ENCODE measurements at places on chromosomes 2 and 18.

GRCh38 chr2:217431577-217432269, 571.1 kb downstream of the TNS1 start:
- DNase-seq = no peak

DNA sequence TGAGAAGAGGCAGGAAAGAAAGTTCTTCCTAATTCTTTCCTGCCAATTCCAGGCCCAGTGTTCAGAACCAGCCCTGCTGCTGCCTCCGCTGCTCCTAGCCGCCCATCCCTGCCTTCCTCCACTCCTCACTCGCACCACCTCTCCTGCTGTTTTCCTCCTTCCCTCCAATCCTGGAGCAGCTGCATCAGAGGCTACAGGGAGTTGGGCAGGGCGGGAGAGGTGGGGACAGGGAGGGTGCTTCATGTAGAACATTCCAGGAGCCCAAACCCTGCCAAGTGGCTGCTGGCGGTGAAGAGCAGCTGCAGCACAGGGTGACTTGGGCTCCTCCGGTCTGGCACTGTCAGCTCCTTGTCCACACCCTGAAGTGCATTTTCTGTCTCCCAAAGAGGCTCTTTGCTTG, 176.3 kb downstream of the TNS1 start:
- DNase-seq = no peak

GRCh38 chr2:198188982-198189381, 384.6 kb downstream of the PLCL1 start:
- no peak for DNase-seq

DNA sequence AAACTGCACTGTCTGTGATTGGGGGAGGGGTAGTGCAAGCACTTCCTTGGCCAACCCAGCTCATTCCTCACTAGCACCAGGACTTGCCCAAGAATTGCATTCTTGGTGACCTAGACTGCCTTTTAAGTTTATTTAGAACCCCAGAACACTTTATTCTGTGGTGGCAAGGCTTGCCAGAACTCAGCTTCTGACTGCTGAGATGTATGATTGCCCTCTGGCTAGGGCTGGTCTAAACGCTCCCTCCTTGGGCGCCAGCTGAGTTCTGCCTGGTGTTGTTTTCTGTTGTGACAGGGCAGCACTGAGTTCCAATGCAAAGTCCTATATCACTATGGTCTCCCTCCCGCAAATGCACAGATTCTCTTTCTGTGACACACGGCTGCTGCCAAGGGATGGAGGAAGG, 247.7 kb downstream of the ZNF385B start:
- DNase-seq = no peak

DNA sequence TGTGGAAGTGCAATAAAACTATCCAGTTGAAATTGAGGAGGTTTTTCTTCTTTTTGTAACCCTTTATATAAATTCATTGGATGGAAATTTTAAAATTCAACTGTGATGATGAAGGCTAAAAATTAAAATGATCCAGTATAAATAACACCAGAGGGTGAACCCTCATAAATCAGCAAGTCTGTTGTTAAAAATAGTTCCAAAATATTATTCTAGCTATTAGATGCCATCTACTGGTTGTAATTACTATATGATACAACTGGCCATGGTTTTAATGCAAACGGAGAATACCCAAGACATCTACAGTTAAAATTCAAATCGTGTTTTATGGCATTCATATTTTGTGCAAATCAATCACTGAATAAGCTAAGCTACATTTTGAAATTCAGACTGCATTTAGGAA, 53.8 kb downstream of the TMEM200C start:
- no peak for DNase-seq

DNA sequence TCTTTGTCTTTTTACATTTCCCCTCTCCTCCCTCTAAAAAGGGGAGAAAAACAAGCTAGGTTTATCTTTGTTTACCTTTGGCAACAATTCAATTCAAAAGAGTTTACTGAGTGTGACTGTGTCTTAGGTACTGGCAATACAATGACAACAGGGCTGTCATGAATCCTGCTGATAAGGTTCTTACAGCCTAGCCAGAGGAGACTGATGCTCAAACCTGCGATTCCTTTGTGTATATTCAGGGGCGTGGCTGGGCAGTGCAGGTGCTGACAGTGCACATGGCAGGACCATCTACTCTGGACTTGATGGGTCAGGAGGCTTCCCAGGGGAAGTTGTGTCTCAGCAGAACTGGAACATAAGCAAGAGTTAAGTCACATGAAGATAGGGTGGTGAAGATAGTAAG, 23.2 kb upstream of the TTN start:
- DNase-seq = no peak

- no peak for DNase-seq
Observed at GRCh38 chr2:80737047-80737446, 432.5 kb upstream of the LRRTM1 start.

DNA sequence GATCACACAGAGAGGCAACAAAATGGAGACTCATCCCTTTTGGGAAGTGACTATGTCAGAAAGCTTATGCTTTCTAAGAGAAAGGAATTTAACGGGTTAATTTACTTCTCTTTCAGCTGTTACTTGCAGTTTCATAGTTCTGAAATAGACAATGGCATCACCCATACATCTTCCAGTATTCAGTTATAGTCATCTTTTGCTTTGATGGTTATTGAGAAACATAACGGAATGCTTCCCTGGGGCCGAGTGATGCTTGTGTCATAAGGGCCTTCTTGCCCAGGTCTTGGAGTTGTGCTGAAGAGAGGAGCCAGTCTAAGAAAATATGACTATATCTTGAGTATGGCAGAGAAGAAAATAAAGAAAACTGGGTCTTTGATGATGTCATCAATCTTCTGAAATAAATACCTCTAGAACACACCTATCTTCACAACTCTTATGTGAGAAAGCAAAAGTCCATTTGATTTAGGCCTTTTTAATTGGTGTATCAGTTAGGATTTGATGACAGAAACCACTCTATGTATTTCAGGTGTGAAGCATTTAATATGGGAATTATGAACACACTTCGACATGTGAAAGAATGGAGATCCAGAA, 328.2 kb downstream of the LRRTM4 start:
- no peak for DNase-seq

- no peak for DNase-seq
Observed at GRCh38 chr2:207505728-207506127, 24.0 kb upstream of the CREB1 start.

DNA sequence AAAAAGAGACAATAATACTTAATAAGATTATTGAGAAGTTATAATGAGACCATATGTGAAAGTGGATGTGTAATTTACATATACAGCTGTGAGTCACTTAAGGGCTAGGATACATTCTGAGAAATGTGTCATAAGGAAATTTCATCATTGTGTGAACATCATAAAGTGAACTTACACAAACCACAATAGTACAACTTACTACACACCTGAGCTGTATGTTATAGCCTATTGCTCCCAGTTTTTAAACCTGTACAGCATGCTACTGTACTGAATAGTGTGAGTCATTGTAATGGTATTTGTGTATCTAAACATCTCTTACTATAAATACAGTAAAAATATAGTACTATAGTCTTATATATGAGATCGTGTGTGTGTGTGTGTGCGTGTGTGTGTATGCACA, 1420.3 kb upstream of the PIK3C3 start:
- DNase-seq = no peak

GRCh38 chr2:150630587-150631235, 143.2 kb upstream of the RND3 start:
- no peak for DNase-seq

- no peak for DNase-seq
Observed at GRCh38 chr2:191225690-191226089, 19.5 kb upstream of the MYO1B start.

DNA sequence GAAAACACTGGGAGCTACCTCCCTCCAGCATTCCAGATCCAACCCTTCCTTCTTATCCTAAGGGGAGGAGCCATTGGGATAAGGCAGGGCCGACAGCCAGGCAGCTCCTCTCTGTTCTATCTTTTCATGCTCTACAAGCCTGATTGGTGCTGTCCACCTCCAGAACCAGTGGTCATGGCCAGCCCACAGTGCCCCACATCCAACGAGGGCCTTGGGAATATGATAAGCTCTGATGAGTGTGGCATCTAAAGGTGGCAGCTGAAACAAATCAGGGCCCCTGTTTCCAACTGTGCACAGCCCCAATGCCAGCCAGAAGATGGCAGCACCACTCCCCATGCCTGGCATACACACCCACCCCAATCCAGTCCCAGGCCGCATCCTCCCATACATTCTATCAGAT, 329.3 kb downstream of the C1D start:
- DNase-seq = no peak

DNA sequence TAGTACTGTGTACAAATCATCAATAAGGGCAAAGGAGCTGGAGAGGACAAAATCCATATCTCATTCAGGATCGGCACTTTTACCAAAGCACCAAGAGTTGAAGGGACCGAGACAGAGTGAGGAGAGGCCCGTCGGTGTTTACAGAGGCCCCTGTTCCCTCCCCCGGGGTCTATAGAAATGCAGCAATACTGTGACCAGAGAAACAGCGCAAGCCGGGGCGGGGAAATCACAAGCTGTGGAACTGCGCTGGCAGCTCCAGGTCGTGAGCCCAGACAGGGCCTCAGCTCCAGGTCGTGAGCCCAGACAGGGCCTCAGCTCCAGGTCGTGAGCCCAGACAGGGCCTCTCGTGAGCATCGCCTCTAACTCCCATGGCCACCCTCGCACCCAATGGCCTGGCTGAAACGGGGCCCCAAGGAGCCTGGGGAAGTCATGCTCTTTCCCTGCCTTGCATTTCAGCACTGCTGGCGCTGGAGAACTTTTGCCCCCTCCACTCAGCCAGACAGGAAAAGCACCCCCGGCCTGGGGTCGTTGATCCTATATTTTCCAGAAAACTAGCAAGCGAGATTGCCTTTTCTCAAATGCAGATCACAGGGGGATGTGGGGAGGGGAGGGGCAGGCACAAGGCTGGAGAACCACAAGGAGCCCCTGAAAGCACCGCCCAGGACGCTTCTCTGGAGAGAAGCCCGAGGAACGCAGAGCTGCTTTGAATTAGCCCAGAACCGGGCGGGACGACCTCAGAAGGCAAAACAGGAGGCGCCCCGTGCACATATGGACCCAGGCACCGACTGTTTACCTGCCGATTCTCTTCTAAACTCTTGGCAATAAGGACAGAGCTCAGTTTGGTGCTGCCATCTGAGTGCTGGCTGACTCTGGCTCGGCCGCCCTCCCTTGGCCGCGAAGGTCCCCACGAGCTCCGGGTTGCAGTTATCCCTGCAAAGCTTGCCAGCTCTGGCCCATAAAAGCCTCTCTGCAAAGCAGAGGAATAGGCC, 223.7 kb downstream of the ACKR3 start:
- DNase-seq = no peak

GRCh38 chr2:196607073-196607472, 32.4 kb upstream of the CCDC150 start:
- peak; percentile 73 for DNase-seq

- DNase-seq = peak; percentile 75
Observed at GRCh38 chr2:18560031-18560796, at the start of gene RDH14. TSS of gene RDH14 (minus strand) at chr2:18560653. CDS start at chr2:18560572, 81 bp downstream.

- DNase-seq = no peak
Observed at GRCh38 chr18:31591113-31591512, 564 bp upstream of the TTR start.

GRCh38 chr2:46460241-46460921, 19.0 kb upstream of the TMEM247 start:
- DNase-seq = no peak

DNA sequence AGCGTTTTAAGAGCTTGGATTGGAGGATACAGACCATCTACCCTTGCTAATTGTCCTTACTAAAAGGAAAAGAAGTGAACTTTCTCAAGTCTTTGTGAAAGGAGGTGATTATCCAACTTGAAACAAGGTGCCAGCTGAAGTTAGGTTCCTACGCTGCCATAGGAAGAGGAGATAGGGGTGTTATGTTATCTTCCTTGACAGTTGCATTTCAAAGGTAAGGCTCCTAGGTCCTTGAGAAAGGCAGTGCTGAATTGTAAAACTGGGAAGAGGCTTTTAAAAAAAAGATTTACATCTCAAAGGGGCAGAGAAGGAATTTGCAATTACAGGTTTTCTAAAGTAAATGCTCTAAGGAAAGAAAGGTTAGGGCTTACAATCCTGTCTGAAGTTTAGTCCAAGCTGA, 810.2 kb upstream of the LRATD1 start:
- DNase-seq = no peak

DNA sequence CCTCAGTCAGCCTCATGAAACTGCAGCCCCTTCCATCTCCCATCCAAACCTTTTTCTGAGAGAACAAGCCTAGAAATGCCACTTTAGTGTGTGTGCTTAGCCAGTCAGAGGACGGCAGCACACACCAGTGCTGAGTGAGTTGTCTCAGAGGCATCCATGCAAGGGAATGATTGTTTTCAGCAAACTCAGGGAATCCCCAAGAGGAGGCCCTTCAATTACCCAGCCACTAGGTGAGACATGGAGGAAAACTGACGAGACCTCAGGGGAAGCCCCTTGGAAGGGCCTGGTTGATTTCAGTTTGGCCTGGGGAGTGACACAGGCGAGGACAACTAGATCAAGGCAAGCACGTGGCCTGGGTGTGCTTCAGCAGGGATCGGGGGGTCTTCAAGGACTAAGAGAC, 49.7 kb downstream of the APOB start:
- no peak for DNase-seq

DNA sequence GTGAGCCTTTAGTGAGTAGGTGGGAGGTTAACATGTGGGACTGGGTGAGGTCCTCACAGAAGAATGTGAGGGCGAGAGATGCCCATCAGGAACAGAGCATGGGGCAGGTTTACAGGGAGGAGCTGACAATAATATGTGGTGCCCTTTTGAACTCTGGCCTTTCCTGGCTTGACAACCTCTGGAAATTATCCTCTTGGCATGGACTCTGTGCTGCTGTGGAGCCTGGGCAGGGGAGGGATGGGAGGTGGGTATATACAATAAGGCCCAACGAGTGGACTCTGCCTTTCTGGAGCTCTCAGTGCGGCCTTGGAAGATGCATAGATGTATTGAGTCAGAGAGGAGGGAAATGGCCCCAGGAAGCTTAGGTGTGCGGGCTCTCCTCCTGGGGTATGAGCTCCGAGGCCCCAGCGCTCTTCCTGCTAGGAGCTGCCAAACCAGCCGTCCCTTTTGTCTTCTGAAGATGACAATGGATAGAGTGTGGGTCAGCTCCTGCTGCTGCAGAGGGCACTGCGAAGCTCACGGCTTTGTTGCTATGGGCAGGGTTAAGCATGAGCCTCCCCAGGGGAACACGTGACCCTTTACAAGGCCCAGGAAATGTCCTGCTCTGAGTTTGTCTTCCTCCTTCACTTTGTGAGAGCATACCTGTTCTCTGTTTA, 8.7 kb upstream of the PSD4 start:
- DNase-seq = no peak

GRCh38 chr2:13667415-13667757, 950.6 kb downstream of the TRIB2 start:
- no peak for DNase-seq

- no peak for DNase-seq
Observed at GRCh38 chr18:52963481-52963880, 623.5 kb downstream of the DCC start.

- DNase-seq = no peak
Observed at GRCh38 chr2:18708203-18708715, 118.9 kb upstream of the NT5C1B start.

- no peak for DNase-seq
Observed at GRCh38 chr2:177881008-177881747, 191.4 kb downstream of the PDE11A start.
